ENCODE measurements at places on chromosomes 3 and 15.

DNA sequence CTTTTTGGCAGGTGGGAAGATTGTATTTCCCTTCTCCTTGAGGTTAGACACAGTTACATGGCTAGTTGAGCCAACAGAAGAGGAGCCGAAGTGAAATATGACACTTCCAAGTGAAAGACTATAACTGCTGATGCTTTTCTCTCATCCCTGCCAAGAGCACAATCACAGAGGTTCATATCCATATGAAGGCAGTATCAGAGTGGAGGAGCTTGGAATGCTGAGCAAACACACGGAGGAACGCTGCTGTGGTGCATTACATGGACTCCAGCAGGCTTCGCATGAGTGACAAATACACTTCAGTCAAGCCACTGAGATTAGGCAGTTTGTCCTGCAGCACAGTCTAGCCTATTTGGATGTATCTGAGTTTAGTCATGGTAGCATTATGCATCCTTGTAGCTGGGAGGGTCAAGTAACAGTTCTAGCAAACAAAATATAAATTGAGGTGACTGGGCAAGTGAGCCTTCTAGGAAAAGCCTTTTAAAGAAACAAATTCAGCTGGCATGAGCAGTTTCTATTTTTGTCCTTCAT lies 5.4 kb downstream of the IQCF6 start:
- no peak for DNase-seq

GRCh38 chr3:72308641-72309040 lies 523.7 kb upstream of the PROK2 start:
- DNase-seq, result no peak

- no peak for DNase-seq
Measured at GRCh38 chr3:120052677-120053076, 41.6 kb downstream of the GSK3B start.

GRCh38 chr3:50028346-50028745 lies 60.4 kb upstream of the RBM5 start:
- DNase-seq, result no peak

DNA sequence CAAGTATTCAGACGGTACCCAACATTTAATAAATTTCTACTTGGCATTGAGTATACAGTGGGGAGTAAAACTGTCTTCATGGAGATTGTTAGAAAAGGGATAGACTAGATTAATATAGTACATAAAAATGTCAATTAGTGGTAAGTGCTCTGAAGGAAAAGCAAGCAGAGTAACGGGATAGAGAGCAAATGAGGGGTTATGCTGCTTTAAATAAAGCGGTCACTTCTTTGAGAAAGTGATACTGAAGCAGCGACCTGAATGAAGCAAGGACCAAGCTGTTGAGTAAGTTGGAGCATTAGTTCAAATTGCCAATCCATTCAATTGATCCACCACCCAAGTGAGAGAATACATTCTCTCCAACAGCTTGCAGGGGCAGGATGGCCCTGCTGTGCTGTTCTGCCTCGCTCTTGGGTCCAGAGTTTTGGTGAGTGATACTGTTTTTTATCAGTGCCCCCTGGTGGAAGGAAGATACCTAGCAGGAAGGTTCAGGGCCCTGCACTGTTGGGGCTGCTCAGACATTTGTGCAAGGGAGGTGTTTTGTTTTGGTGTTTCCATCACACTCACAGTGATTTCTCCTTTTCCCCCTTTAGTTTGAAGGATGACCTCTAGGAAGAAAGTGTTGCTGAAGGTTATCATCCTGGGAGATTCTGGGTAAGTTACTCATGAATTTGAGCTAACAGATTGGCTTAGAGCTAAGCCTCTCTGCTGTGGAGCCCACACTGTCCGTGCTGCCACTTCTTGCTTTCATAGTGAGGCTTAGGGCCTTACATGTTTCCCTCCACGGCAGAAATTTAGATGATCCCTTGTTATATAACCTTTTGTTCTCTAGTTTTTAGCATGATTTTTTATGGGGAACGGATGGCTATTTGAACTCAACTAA lies 69.0 kb downstream of the RAB7A start:
- DNase-seq, result peak; percentile 86
